ENCODE measurements at places on chromosomes 4 and X.

- no peak for DNase-seq
These were observed 62.4 kb upstream of the BMPR1B start for GRCh38 chr4:94695384-94695783.

- peak; percentile 55 for DNase-seq
These were observed 6.0 kb upstream of the EFNB1 start for GRCh38 chrX:68822641-68823410.

GRCh38 chrX:148448686-148449085 lies 51.7 kb upstream of the AFF2 start:
- DNase-seq = no peak

- no peak for DNase-seq
These were observed 775.4 kb downstream of the STPG2 start for GRCh38 chr4:97367878-97368277.

DNA sequence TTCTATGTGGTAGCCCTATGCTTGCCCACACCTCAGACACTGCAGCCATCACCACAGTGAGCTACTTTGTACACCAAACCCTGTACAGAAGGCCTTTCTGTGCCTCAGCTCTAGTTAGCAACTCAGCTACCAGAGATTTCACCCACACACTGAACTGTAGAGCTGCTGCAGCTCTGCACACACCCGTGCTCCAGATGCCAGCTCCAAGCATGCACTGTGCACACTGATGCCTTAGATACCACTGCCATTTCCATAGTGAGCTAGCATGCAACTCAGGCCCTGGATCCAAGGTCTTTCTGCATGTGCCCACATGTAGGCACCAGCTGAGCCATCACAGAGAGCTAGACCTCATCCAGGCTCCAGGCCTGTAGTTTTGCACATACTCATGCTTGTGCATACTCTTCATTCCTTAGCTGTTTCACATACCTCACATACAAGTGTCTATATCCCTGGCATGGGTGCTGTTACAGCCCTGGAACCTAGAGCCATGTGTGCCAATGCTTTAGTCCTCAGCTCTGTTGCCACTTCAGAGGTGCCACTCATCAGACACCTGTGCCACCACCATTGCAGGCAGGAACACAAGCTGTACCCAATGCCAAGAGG lies 423.5 kb upstream of the NDST3 start:
- DNase-seq = no peak
